ENCODE measurements at places on chromosomes 13 and 19.

DNA sequence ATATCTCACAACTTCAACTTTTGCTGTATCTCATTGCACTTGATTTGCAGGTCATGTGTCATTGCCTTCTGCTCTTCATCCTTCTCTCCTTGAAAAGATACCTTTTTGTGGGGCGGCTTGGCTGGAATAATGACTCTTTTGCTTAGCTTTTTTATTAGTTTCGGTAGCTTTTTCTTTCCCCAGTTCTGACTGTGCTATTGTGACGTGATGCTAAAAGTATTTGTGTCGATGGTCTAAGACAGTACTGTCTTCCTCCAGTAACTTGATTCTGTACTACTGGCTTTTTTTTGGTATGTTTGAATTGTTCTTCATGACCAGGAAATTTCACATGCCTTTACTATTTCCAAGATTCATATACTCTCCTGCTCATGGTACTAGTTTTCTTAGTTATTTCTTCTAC lies 63.1 kb downstream of the SLITRK1 start:
- DNase-seq: no peak

- peak; percentile 79 for DNase-seq
These were observed 20.1 kb downstream of the C19orf12 start for GRCh38 chr19:29694669-29695627.

DNA sequence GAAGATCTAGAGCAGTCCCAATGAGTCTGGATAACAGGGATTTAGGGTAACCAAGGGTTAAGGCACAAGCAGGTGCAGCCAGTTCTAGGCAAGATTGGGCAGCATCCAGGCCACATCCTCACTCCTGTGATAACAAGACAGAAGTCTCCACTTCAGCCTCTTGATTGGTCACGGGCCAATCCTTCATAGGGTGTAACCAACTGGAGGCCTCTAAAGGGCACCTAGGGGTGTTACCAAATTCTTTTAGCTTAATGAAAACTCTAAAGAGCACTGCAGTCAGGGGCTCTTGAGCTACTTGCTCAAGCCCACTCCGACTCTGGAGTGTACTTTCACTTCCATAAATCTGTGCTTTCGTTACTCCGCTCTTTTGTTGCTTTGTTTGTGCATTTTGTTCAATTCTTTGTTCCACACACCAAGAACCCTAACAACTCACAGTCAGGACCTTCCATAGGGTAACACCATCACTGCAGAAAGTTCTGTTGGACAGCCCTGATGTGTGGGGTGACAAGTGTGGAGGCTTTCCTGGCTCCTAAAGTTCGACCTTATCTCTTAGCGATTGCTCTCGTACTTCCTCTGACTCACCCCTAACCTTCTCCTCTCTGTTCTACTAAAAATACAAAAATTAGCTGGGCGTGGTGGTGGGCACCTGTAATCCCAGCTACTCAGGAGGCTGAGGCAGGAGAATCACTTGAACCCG lies 36.1 kb downstream of the ZSWIM9 start:
- no peak for DNase-seq

DNA sequence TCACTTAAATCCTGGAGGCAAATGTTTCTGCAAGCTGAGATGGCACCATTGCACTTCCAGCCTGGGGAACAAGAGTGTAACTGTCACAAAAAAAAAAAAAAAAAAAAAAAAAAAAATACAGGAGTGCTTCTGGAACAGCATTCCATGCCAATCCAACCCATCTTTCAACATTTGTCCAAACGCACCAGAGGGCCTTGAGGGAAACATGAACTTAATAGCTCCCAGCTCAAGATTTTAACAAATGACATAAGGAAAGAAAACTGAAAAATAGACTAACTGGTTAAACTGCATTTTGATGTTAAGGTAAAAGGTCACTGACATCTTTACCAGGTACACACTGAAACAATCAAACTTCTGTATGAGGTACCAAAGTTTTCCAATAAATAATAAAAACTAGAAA lies 47.7 kb upstream of the ZNF83 start:
- no peak for DNase-seq

DNA sequence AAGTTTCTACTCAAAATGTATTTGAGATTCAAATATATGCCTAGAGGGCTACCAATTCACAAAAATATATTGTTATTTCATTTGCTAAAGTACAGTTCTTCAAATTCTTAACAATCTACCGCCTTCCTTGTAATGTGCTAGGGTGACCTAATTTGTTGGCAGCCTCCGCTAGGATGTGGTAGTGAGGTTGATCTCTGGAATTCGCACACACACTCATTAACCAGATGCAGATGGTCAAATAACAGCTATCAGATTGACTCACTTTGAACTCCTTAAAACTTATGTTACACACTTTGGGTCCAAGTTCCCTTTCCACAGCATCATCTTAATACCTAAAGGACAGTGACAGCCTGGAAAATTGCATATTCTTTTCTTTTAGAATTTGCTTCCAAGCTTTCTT lies 367.3 kb downstream of the DCT start:
- DNase-seq: peak; percentile 18

DNA sequence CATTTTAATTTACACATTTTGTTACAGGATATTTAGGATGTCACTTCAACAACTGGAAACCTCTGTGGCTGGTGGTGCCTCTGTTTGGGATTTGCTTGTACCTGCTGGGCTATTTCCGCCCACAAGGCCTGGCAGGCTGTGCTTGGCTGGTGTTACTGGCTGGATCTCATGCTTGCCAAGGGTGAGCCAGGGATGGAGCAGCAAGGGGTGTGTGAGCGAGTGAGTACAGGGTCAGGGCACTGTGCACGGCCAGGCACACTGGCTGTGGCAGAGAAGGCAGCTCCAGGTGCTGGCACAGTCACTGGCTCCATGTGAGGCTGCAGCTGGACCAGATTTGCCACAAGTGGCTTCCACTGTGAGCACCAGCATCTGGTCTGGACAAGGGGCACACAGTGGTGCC lies 1254.8 kb downstream of the SLITRK5 start:
- DNase-seq: no peak

DNA sequence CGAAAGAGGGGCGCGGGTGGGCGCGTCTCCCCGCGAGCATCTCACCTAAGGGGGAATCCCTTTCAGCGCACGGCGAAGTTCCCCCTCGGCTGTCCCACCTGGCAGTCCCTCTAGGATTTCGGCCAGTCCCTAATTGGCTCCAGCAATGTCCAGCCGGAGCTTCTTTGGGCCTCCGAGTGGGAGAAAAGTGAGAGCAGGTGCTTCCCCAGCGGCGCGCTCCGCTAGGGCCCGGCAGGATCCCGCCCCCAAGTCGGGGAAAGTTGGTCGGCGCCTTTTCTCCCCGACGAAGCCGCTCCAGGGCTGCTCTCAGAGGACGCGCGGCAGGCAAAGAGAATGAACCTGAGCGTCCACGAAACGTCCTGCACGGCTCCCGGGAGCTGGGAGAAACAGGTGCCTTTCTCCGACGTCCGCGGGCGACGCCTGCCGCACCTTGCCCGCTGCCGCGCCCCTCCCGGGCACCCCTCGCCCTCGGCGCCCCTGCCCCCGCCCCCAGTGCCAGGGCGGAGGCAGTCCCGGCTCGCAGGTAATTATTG lies 366 bp upstream of the KL start:
- DNase-seq: no peak

- no peak for DNase-seq
These were observed 1.2 kb upstream of the EFNA2 start for GRCh38 chr19:1284293-1284978.

GRCh38 chr19:19434483-19435045 lies 29.1 kb downstream of the GATAD2A start:
- peak; percentile 57 for DNase-seq

GRCh38 chr19:3224346-3225168 lies at the start of gene CELF5:
Gene CELF5 (plus strand): TSS chr19:3224661. CDS start chr19:3224740, 79 bp downstream.
- no peak for DNase-seq

GRCh38 chr19:41408256-41408655 lies 10.6 kb downstream of the BCKDHA start:
- DNase-seq: no peak

GRCh38 chr19:1568320-1569019 lies at the start of gene MEX3D:
Gene MEX3D (minus strand): TSS chr19:1568325. CDS start chr19:1568058, 267 bp downstream.
- peak; percentile 59 for DNase-seq
